Stimulated activated CD8-positive, alpha-beta memory T cell treated with anti-CD3 and anti-CD28 coated beads, Interleukin-4, amount 100 ng/mL, for 1 hour (primary cell): ENCODE measurements at places on chromosomes 1 and 21.

DNA sequence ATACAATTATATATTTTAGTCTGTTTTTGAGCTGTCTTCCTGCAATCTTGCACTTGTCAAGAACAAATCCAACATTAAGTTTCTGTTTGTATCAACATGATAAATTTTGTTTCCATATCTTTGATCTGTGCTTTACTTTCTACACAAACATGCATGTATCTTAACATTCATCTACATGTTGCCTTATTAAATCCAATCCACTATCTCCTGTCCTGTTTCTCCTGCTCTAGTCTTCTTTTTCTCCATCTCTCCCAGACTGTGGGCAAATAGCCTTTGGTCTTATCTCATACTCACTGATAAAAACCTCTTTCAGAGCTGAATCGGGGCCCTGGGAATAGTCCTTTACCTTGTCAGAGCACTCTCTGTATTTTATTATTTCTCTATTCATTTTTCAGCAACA lies 101.3 kb downstream of the PLPPR4 start:
- DNase-seq: no peak

DNA sequence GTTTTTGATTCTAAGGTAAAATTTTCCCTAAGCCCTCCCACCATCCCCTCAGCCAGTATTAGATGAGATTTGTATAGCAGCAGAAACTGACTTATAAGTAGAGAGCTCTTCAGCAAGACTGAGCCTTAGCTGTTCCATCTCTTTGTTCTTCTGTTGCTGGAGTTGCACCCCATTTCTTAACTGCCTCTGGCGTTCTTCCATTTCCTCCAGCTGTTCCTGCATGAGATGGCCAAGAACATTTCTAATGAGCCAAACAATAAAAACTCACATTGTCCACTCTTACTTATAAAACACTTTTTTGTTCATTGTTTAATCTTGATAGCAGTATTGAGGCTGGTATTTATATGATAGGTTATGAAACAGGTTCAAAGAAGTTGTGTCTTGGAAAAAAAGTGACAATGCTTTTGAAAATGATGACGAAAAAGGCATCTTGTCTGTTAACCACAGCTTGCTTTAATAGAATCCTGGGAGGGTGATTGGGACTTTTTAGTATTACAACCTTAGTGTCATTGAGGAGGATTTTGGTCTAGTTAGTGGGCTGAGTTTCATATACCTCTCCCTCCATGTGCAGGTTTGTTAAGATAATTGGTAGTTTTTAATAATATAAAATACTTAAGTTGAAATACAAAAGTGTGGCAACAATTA lies 18.3 kb downstream of the SYNC start:
- no peak for DNase-seq

DNA sequence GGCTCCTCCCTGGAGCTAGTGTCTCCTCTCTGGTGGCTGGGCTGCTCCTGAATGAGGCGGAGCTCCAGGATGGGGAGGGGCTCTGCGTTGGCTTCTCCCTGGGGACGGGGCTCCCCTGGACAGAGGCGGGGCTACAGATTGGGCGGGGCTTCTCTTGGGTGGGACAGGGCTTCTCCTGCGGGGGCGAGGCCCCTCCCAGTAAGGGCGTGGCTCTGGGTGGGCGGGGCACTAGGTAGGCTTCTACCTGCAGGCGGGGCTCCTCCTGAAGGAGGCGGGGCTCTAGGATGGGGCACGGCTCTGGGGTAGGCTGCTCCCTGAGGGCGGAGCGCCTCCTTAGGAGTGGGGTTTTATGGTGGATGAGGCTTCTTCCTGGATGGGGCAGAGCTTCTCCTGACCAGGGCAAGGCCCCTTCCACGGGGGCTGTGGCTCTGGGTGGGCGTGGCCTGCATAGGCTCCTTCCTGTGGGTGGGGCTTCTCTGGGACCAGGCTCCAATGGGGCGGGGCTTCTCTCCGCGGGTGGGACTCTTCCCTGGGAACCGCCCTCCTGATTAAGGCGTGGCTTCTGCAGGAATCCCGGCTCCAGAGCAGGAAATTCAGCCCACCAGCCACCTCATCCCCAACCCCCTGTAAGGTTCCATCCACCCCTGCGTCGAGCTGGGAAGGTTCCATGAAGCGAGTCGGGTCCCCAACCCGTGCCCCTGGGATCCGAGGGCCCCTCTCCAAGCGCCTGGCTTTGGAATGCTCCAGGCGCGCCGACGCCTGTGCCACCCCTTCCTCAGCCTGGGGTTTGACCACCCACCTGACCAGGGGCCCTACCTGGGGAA lies 22.7 kb upstream of the ARF1 start:
- DNase-seq: no peak

GRCh38 chr21:18443085-18443484 lies 39.5 kb upstream of the TMPRSS15 start:
- DNase-seq: no peak

DNA sequence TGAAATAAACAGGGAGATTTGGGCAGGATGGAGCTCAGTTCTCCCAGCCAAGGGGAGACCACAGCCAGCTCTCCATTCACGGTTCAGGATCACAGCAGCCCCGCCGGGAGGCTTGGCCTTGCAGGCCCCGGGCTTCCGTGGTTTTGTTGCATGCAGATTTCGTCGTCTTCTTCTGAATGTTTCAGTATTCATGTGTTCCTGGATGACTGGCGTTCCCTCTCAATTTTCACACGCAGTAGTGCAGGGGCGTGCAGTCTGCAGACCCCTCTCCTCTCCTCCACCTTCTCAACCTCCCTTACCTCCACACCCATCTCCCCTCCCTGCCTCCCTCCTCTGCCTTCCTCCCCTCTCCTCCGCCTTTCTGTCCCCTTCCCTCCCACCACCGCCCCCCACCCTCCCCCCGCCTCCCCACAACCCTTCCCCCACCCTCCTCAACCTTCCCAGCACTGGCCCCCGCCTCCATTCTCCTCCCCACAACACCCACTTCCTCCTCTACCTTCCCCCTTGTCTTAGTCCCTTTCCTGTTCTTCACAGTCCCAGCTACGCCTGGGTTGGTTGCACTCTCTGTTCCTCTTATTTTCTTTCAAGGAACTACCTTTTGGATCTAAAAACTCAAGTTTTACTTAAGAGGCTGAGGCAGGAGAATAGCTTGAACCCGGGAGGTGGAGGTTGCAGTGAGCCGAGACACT lies 8.4 kb upstream of the SLC19A1 start:
- DNase-seq: no peak
